ENCODE measurements at places on chromosomes 11 and 22.
A peak's percentile ranks its signal among the peaks of the same experiment; 100 is the strongest.

GRCh38 chr11:35563484-35564244 is 38.2 kb upstream of the PAMR1 start:
- DNase-seq = no peak

DNA sequence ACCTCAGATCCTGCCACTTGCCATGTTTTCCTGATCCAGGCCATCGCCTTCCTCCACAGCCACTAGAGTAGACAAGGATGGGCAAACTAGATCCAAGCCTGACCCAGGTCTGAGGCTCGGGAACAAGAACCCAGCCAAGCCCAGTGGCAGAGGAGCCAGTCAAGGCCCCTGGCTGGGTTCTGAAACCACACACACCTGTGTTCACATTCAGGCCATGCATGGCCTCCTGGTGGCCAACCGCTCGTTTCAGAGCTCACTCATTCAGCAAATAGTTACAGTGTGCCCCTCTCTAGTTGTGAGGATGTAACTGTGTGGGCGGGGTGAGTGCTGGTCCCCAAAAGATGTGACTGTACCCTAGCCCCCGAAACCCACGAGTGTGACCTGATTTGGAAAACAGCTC is 337.6 kb downstream of the CTTN start:
- DNase-seq = no peak

GRCh38 chr11:69969890-69970784 is 108.0 kb upstream of the ANO1 start:
- DNase-seq = no peak

GRCh38 chr22:37887584-37888378 is 18.3 kb upstream of the MICALL1 start:
- DNase-seq = no peak

- DNase-seq = peak; percentile 80
These were observed 29.2 kb upstream of the PLET1 start for GRCh38 chr11:112289588-112290492.
